ENCODE measurements at places on chromosomes 7 and 10. TPM values are rescaled to one million over a fixed set of nuclear protein-coding genes. Genes with fewer than 3 reads are reported as not detected.

GRCh38 chr10:7310076-7310475 is 100.8 kb downstream of the SFMBT2 start:
- DNase-seq: no peak

GRCh38 chr10:78066728-78067430 is 33.2 kb downstream of the RPS24 start:
- no peak for DNase-seq

DNA sequence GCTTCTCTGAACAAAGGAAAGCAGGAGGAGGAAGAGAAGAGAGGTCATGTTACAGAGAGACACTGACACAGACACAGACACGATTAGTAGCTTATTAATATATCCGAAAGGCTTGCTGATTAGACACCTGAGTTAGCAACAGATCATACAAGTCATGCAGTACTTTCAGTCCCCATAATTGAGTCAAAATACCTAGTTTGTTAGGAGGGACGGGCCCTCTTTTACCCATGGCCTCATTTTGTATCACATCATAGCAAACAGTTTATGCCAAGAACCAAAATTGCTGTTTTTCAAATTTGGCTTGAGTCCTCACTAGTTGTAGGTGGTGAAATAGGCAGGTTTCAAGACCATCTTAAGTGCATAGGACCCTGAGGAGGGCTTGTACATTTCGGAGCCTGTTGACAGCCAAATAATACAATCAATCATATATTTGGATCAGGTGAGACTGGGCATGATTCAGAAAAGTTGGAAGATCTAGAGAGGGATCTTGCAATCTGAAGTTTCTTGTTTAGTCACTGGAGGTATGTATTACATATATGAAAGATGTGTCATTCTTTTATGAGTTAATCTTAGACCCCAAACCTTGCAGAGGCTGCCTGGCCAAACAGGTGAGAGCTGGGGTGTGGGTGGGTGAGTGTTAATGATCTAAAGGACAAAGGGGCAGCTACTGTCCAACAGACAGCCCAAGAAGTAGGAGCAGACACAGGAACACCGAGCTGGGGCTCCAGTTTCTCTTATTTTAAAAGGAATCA is 65.4 kb downstream of the PRPF18 start:
- no peak for DNase-seq

GRCh38 chr7:73880755-73881328 is 19.9 kb downstream of the TMEM270 start:
- no peak for DNase-seq

DNA sequence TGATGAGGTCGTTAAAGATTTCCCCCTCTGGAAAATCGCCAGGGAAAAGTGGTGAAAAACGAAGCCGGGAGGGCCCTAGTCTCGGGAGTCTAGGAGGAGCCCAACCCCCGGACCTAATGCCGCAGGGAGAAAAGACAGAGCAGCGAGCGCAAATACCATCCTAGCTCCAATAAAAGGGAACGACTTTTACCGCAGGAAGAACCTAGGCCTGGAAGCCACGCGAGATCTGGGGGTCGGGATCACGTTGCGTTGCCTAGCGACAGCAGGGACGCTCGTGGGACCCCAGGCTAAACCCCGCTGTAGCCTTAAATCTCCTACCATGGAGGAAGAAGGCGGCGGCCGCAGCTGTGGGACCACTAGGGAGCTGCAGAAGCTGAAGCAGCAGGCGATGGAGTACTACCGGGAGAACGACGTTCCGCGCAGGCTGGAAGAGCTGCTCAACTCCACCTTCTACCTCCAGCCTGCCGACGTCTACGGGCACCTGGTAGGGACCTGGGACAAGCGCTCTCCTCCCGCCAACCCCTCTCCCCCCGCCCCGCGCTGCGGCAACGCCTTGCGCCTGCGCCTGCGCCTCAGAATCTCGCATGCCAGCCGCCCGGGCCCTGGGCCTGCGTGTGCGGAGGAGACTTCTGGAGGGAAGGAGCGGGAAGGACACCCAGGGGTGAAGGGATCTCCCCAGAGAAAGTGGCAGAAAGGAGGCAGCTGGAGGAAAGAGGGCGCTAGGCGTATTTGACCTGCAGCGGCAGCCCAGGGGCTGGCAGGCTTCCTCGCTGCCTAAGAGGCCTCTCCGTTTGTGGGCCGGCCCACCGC is at the start of gene ENO4:
TSS of gene ENO4 (plus strand) at position 252 of the 810 bp plus-strand sequence. CDS start at position 320, 68 bp downstream.
- DNase-seq: peak; percentile 89

DNA sequence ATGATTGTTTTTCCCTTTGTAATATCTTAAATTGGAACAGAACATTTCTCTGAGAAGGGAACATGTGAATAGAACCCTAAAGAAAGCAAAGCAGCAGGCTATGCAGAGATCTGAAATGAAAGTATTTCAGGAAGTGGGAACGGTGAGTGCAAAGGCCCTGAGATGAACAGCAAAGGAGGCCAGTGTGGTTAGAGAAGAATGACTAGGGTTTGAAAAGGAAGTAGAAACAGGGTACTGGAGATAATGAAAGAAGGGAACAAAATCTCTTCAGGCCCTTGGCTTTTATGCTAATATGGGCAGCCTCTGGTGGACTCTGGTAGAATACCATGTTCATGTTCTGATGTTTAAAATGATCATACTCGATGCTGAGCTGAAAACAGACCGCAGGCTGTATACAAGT is 22.2 kb downstream of the ARHGAP21 start:
- no peak for DNase-seq

- DNase-seq: peak; percentile 6
Measured at GRCh38 chr10:4034907-4035598, 250.0 kb upstream of the KLF6 start.

DNA sequence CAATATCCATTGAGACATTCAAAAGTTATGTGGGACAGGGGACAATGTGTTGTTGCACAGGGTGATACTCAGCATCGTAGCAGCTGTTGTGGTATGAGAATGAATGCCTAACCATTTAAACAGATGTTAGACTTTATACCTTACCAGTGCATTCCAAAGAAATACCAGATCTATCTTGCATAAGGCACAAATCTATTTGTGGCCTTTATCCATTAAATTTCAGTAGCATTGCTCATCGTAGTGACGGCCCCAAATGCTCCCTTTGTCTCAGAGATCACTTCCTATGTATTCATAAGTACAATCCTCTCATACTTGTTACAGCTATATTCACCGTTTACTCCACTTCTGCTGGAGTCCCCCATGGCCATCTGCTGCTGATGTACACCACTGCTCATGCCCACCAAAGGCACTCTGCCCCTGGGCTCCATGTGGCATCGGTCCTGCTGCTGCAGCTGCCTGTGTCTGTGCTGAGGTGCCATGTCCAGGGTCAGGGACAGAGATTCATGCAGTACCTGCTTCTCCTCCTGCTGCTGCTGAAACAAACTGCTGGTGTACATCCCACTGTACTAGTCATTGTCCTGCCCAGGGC is 96.3 kb downstream of the CPED1 start:
- DNase-seq: peak; percentile 67

DNA sequence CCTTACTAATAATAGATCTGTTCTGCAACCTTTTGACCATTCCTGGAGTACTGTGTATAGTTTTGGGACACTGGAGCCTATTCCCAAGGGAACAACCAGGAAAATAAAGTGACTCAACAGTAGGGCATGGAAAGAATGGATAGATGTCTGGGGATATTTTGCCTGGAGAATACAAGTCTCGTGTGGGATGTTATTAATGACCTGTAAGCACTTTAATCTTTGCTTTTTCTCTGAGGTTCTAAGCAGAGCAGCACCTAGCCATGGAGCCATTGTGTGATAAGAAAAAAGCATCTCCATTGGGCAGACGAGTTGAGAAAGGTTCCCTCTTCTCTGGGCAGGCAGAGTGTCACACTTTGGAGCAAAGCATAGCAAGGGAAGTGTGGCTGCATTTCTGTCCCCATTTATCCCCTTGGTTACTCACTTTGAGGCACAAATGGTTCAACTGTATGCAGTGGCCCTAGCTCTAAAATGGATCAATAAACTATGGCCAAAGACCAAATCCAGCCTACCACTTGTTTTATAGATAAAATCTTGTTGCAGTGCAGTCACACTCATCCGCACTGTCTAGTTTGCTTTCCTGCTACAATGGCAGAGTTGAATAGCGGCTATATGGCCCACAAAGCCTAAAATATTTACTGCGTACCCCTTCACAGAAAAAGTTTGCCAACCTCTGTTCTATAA is 21.0 kb upstream of the CCDC71L start:
- peak; percentile 95 for DNase-seq

DNA sequence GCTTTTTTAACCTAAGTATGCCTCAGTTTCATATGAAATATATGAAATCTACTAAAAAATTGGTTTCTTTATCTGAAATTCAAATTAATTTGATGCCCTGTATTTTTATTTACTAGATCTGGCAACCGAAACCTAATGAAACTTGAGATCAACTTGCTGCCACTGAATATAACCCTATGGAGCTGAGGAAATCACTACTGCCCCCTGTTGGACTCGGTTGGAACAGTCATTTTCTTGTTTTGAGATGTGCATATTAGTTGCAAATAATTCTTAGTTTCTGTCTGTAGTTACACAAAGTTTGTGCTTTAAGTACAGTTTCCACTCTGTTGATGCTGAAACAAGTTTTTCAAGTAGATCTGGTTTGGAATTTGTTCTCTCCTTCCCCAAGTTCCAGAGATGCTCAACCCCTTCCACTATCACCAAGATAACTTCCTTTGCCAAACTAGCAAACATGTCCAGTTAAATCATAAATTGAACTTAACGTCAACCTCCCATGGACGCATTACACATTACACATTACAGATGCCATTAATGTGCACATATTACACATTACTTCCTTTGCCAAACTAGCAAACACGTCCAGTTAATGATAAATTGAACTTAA is 22.2 kb upstream of the EXOC4 start:
- DNase-seq: peak; percentile 73

- no peak for DNase-seq
Measured at GRCh38 chr7:48113275-48113674, 24.2 kb downstream of the UPP1 start.

DNA sequence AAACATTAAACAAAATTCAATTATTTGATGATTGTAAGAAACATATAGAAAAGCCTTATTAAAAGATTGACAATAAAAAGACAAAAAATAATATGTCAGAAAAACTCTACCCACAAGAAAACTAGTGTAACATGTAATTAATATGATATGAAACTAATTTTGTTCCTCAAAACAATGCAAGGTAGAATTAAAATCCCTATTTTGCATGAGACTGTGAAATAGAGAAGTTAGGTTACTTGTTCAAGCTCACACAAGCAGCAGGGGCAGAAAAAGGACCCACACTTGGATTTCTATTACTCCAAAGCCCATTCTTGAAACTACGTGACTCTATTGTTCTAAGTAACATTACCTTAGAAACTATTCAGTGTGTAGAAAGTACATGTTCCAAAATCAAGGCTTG is 96.4 kb downstream of the KCNMA1 start:
- DNase-seq: no peak

GRCh38 chr10:1685699-1686490 is 51.4 kb downstream of the ADARB2 start:
- no peak for DNase-seq

- DNase-seq: no peak
Measured at GRCh38 chr10:88038268-88038667, 174.8 kb downstream of the PTEN start.

DNA sequence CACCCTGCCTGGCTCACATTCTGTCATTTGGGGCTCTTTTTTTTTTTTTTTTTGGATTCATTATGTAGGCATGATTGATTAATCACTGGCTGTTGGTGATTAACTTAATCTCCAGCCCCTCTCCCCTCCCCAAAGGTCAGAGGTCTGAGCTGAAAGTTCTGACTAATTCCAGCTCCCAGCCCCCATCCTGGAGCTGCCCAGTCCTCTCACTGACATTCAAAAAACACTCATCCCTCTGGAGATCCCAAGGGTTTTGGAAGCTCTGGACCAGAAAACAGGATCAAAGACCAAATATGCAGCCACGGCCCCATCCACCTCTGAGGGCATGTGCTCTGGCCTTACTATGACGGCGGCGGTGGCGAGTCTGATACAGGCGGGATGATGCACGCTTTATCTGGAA is 53.8 kb downstream of the RBM17 start:
- no peak for DNase-seq

DNA sequence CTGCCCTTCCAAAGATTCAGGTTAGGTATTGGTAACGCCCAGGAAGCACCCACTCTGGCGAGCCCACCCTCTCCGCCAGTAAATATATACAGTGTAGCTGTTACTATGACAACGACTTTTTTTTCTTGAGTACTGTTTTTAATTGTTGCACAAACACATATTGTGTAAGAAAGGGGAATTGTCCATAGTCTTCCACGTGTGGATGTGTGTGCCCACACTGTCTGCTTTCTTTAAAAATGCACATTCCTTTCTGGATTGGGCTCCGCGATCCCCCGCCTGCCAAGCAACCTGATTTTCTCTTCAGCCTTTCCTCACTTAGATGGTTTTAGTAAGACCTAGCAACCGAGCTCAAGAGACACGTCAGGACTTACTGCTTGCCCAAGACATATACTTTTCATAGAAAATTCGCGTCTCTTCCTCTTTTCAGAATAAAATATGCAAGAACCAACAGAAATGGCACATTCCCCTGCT is 247.8 kb downstream of the EBF3 start:
- no peak for DNase-seq

DNA sequence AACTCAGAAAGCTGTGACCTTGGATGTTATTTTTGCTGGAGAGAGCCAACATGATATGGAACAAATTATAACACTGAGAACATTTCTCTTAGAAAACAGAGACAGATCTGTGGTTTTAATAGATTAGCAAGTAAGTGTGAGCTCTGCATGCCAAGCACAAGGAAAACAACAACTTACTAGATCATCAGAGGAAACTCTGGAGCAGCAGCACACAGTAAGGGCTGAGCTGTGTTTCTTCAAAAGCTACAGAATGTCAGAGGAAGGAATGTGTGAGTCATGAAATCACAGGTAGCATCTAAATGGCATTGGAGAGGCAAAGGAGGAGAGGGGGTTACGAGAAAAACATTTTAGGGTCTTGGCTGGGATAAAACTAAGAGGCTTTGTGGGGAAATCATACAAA is 283.4 kb upstream of the FZD8 start:
- peak; percentile 40 for DNase-seq

- DNase-seq: no peak
Measured at GRCh38 chr10:100501423-100501822, 18.2 kb downstream of the SEC31B start.

DNA sequence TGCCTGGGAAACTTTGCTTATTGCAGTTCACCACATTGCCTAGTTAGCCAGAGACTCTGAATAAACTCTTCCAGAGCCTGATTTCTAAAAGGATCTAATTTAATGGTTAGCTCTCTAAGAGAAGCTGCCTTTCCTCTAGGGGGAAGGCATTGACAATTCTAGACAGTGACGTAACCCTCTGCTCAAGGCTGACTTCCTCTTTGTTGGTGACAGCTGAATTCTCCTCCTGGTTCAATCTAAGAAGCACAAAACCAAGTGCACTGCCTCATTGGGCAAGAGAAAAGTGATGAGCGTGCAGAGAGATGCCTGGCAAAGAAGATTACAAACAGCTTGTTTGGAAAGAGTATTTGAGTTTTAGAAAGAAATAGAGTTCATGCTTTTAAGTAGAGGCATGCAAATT is 102.7 kb downstream of the MACC1 start:
- no peak for DNase-seq

Gene UPK3B
- total RNA-seq: 0.97 TPM

Gene TRIM50
- total RNA-seq: not detected

Gene COBL
- 0.11 TPM for total RNA-seq

Gene RBM20
- not detected for total RNA-seq

Gene WAC
- total RNA-seq: 101 TPM

Gene H2AZ2
- 232 TPM for total RNA-seq

Gene BHLHA15
- total RNA-seq: 1.2 TPM
